Liver (tissue), 10 donors: ENCODE measurements at places on chromosomes 11 and 22.
A peak's percentile ranks its signal among the peaks of the same experiment; 100 is the strongest.

DNA sequence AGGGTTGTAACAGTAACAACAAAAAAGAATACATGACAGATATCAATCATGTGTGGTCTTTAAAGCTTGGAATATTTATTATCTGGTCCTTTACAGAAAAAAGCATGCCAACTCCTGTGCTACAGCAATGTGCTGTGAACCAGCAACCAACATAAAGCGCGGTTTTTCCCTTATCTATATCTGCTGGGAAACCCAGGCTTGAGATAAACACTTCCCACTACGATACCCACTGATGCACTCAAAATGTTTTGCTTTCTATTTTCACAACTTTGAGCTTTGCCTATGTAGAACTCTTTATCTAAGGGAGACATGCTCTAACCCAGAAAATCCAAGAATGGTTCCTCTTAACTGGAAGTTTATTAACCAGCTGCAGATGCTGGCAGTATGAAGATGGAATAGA is 19.0 kb downstream of the ZBED5 start:
- H3K36me3 ChIP-seq, result no peaks in the 10 kb centered on the region
- no peaks in the 10 kb centered on the region for H3K4me1 ChIP-seq
- H3K4me3 ChIP-seq, result no peak overlapping the region
- H3K27me3 ChIP-seq, result no peaks in the 10 kb centered on the region

DNA sequence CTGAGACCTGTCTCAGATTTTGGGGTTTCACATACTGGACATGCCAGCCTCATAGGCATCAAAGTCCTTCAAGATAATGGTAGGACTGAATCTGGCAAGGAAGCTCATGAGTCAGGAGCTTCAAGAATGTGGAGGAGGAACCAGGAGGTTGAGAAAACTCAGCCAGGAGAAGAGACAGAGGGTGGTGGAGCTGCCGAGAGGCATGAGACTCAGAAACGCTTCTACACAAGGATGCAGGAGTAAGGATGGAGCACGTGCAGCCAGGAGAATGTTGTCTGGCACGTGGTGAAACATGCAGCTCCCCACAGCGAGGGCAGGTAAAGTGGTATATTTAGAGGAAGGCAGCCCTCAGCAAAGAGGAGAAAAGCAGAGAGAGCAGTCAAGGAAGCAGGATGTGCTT is 148.7 kb upstream of the ISX start:
- no peak overlapping the region for H3K4me3 ChIP-seq
- no peak for DNase-seq
- no peaks in the 10 kb centered on the region for H3K36me3 ChIP-seq
- no peaks in the 10 kb centered on the region for H3K27me3 ChIP-seq
- no peak overlapping the region for H3K27ac ChIP-seq

GRCh38 chr11:114348200-114349191 is 51.8 kb downstream of the C11orf71 start:
- DNase-seq, result peak; percentile 37
- H3K36me3 ChIP-seq, result no peaks in the 10 kb centered on the region
- no peak overlapping the region for H3K27ac ChIP-seq
- no peaks in the 10 kb centered on the region for H3K27me3 ChIP-seq
- no peak overlapping the region for H3K4me3 ChIP-seq

- H3K4me3 ChIP-seq, result no peak overlapping the region
- no peak overlapping the region for H3K27ac ChIP-seq
- H3K4me1 ChIP-seq, result no peaks in the 10 kb centered on the region
- no peaks in the 10 kb centered on the region for H3K27me3 ChIP-seq
Measured at GRCh38 chr11:131864228-131864627, 493.8 kb downstream of the NTM start.

- no peak overlapping the region for H3K27ac ChIP-seq
- H3K36me3 ChIP-seq, result no peaks in the 10 kb centered on the region
- H3K4me3 ChIP-seq, result no peak overlapping the region
- H3K4me1 ChIP-seq, result no peaks in the 10 kb centered on the region
Measured at GRCh38 chr11:36033082-36033751, 89.4 kb downstream of the LDLRAD3 start.

DNA sequence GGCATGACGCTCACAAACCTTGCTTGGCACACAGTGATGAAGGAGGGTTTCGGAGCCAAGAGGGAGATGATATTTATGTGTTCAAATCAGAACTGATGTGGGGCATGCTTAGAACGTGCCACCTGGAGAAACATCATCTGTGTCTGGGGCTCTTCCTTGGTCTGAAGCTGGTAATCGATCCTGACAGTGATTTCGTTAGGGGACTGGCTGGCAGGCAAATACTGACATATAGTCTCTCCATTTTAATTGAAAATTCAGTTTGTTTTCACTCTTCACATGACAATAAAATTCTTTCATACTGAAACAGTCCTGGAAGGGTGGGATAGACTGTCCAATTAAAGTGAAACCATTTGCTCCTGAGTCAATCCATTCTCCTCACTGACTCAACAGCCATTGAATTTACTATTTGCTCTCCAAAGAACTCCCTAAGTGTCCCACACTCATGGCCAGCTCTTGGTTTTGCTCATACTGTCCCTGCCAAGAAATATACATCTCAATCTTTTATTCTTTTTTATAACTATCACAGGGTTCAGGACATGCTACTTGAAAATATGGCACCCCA is 134.8 kb downstream of the TRPC6 start:
- no peaks in the 10 kb centered on the region for H3K27me3 ChIP-seq
- H3K4me1 ChIP-seq, result no peaks in the 10 kb centered on the region

- no peak overlapping the region for H3K4me3 ChIP-seq
- no peaks in the 10 kb centered on the region for H3K36me3 ChIP-seq
- H3K27ac ChIP-seq, result no peak overlapping the region
- no peaks in the 10 kb centered on the region for H3K27me3 ChIP-seq
- DNase-seq, result no peak
- H3K4me1 ChIP-seq, result no peaks in the 10 kb centered on the region
Measured at GRCh38 chr11:131537748-131538147, 167.3 kb downstream of the NTM start.

- peaks cover 2% of the 10 kb centered on the region for H3K27me3 ChIP-seq
- H3K36me3 ChIP-seq, result no peaks in the 10 kb centered on the region
- H3K4me3 ChIP-seq, result no peak overlapping the region
- no peak overlapping the region for H3K27ac ChIP-seq
- no peaks in the 10 kb centered on the region for H3K4me1 ChIP-seq
- peak; percentile 29 for DNase-seq
Measured at GRCh38 chr22:47801541-47802245, 1039.2 kb downstream of the TBC1D22A start.
